Stimulated activated CD8-positive, alpha-beta memory T cell treated with anti-CD3 and anti-CD28 coated beads, Interleukin-4, amount 100 ng/mL, for 1 hour (primary cell): ENCODE measurements at places on chromosomes 5 and 9.

DNA sequence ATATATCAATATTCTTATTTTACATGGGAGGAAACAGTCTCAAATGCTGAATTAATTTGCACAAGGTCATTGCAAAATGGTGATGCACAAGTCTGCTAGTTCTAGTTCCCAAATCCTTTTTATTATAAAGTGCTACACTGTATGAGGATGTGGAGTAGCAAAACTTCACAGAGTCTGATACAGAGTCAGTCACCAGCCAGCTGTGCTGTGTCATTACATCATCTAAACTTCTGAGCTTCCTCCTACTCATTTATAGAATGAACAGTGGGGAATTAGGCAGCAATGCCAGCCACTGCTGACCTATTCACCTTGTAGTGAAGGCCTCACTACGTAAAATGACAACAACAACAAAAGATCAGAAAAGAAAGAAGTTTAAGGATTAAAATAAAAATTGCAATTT is 357.8 kb downstream of the TMEM167A start:
- DNase-seq = no peak

GRCh38 chr5:17167171-17167891 is 50.1 kb upstream of the BASP1 start:
- no peak for DNase-seq

GRCh38 chr9:135878528-135879236 is 28.7 kb downstream of the CAMSAP1 start:
- DNase-seq = no peak

DNA sequence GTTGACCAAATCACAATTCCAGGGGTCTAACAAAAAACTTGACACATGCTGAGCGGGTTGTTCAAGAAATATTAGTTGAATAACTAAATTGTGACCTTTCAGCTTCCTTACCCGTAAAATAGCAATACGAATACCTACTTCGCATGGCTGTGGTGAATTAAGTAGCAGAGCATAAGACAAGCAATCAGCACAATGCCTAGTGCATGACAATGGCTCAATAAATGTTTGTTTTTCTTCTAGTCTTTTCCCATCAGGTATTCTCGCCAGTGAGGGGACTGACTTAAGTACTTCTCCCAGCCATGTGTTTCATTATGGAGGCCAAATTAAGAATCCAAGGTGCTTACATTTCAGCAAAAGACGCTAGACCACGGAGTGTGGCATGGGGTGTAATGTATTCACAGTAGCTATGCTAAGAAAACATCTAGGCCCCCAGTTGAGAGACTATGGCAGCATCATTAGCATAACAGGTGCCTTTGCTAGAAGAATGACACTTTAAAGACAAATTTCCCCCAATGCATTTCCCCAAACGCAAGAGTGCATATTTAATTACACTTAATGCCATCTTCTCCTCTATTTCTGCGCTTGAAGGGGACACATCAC is 145.9 kb downstream of the ASTN2 start:
- DNase-seq = no peak

DNA sequence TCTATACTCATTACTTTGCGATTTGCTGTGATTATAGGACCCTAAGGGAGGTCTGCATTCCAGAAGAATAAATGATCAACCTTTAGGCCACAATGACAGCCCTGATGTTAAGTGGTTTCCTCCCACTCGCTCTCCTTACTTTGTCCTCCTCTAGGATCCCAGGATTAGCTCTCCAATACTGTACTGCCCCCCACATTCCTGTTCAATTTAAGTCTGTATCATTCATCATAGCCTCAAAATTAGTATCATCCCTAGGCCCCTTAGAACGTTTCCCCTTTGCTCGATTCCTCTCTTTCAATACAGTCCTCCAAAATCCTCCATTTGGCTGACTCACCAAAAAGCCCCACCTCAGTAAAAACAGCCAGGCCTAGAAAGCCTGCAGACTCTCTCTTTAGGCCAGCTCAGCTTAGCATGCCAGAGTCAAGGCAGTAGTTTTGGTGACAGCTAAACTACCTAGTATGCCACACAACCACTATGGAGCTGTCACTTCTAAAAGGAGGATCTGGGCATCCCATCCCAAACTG is 24.4 kb downstream of the RNF145 start:
- no peak for DNase-seq

GRCh38 chr9:95764533-95765319 is 110.8 kb upstream of the ERCC6L2 start:
- no peak for DNase-seq

DNA sequence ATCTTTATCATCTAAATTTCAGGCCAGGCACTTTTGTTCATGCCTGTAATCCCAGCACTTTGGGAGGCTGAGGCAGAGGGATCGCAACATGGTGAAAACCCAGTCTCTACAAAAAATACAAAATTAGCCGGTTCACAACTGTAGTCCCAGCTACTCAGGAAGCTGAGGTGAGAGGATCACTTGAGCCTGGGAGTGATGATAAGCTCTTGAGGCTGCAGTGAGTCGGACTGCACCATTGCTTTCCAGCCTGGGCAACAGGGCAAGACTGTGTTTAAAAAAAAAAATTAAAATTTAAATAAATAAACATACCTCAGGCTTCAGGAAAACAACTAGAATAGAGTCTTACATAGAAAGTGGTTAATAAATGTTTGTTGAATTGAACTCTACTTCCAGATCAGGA is 147.4 kb downstream of the AGTPBP1 start:
- no peak for DNase-seq

DNA sequence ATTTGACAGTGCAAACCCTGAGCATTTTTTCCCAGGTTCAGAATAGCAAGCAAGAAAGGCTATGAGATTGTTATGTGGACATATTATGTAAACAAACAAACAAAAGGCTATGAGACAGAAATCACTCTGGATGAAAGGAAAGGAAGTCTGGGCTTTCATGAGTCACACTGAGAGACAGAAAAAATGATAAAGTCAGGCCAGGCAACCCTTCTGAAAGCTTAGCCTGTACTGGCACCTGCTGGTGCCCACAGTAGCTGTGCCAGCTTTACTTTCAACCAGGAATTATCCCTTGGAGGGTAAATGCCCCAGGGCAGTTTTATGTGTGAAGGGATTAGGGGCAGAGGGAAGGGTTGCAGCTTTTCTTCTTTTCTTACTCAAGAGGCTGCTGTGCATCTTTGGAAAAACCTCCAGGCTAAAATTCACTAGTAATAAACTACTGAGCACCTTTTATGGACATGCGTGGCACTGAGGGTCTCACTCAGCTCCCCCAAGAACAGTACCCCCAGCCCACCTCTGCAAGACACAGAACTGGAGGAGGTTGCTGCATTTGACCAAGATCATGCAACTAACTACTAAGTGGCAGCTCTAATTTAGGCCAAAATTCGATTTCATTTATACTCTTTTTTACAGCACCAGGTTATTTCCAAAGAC is 41.7 kb downstream of the ACTL7B start:
- no peak for DNase-seq

- no peak for DNase-seq
Observed at GRCh38 chr5:132493821-132494220, 3.2 kb upstream of the IRF1 start.

- DNase-seq = no peak
Observed at GRCh38 chr9:120438836-120439546, 141.0 kb downstream of the CDK5RAP2 start.

DNA sequence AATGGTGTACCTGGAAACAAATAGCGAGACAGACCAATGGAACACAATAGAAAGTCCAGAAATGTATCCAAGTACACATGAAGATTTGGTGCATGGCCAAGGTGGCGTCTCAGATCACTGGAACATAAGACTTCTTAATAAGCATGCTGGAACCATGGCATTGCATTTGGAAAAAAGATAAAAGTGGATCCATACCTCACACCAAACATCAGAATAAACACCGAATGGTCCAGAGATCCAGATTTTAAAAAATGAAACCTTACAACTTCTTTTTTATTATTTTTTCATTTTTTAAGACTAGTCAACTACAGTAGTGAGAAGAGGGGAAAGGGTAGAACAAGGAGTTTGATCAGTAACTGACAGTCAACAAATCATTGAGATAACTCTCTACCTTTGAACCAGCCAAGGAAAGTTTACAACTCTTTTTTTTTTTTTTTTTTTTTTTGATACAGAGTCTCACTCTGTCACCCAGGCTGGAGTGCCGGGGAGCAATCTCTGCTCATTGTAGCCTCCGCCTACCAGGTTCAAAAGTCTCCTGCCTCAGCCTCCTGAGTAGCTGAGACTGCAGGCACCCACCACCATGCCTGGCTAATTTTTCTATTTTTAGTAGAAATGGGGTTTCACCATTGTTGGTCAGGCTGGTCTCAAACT is 8.8 kb upstream of the DUSP1 start:
- no peak for DNase-seq

- DNase-seq = no peak
Observed at GRCh38 chr5:133830911-133831310, 137.5 kb downstream of the C5orf15 start.

DNA sequence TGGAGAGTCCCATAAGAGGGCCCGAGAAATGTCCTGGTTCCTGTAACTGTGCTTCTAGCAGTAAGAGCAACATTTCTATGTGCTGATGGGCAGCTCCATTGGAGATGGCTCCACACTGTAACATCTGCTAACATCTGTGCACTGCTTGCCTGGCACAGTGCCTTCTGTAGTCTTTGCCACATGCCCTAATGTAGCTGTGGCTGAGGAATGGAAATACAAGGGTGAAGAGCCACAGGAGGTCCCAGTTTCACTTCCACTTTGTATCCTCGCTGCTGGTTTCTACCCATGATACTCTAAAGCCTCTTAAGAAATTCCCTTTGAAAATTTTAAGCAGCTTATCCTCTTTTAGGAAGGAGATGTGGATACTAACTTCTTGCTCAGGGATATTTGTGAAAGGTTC is 97.4 kb downstream of the HOMER1 start:
- DNase-seq = no peak

GRCh38 chr5:116528519-116529234 is 45.9 kb downstream of the SEMA6A start:
- DNase-seq = no peak

- no peak for DNase-seq
Observed at GRCh38 chr9:76433406-76433805, 25.6 kb upstream of the GCNT1 start.

DNA sequence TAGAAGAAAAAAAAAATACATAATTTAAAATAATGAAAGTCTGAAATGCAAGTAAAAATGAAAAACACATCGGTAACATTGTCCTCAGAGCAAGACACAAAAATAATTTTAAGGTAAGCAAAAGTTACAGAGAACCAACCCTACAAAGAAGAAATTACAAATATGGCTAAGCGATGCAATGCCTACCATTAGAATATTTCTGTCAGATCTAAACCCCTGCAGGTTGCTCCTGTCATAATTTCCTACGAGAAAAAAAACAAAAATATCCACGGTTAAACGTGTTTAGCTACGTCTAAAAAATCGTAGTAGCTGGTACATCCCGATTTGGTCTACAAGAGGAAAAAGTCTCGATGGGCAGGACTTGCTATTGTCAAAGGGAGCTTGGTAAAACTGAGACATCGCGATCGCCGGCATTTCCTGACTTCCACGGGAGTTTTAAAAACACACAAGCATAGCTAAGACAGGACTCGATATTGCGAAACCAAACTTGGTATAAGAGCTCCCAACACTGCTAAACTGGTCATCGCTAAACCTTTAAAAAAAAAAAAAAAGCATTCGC is 1.1 kb upstream of the ANXA2R start:
- DNase-seq = no peak

GRCh38 chr5:57889558-57889957 is 406.9 kb upstream of the ACTBL2 start:
- no peak for DNase-seq

DNA sequence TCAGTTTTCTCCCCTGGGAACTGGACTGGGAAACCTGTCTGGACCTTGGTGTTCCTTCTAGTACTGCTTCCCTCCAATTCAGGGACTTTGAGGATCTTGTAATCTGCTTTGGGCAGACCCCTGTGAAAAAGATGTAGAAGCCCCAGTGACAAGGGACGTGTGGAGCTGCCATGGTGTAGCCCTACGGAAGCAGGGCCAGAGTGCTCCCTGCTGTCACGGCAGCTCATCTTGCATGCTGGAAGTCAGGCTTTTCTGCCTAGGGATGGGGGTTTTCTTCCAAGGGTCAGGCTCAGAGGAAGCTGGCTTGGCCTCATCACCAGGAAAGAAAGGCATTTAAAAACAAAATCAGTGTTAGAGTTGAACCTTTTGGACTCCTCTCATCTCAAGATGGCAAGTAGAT is 86.4 kb downstream of the AMBP start:
- no peak for DNase-seq

- DNase-seq = no peak
Observed at GRCh38 chr5:153598099-153598498, 107.6 kb downstream of the GRIA1 start.

DNA sequence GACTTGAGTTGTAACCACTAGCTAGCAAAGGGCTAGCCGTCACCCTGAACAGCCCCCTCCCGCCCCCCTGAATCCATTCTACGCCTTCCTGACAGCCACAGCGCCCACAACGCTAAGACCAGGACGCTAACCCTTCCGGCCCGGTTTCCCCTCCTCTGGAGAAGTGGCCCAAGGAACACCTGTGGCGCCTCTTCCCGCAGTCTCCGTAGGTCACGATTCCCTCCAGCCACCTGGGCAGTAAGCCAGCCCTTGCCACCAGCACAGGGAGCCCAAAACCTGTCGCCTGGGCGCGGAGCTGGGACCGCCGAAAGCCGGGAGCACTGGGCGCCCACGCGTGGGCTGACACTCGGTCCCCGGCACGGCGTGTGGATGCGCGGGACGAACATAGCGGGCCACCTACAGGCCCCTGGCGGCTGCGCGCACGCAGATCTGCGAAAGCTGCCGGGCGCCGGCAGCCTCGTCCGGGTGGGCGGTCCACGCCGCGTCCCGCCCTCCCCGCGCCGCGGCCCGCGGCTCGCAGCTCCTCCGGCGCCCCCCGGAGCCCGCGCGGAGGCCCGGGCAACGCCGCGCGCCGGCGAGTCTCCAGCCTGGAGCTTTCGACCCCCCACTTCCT is 596 bp downstream of the IRF1 start:
- DNase-seq = no peak

DNA sequence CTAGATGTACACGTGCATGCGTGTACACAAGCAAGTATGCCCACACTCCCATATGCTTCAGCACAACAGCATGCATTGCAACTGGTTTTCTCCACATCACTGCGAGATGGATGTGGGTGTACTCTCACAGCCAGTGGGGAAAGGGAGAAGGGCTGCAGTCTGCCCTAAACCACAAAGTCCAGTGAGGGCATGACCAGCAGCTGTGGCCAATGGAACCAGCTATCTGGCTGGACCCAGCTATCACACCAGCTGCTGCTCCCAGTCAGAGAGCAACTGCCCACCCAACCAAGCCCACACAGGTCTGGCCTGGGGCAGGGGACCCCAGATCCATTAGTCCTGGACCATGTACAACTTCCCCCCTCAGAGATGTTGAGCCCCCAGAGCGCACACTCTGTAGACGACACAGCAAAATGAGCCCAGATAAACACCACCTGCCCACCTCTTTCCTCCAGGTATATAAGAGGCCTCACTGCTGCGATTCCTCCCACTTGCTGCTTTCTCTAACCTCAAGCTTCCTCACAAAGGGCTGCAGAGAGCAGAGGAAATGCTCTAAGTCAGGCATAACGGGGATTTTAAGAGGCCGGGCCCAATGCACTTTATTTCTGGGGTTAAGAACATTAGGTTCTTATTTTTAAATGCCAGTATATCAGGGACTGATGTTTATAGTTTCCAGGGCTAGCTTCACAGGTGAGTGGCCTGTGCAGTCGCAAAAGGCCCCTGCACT is 39.0 kb downstream of the SHB start:
- no peak for DNase-seq
